ENCODE measurements at places on chromosomes 13 and 19.

GRCh38 chr19:3471954-3472655 lies 8.2 kb downstream of the SMIM24 start:
- DNase-seq: no peak

DNA sequence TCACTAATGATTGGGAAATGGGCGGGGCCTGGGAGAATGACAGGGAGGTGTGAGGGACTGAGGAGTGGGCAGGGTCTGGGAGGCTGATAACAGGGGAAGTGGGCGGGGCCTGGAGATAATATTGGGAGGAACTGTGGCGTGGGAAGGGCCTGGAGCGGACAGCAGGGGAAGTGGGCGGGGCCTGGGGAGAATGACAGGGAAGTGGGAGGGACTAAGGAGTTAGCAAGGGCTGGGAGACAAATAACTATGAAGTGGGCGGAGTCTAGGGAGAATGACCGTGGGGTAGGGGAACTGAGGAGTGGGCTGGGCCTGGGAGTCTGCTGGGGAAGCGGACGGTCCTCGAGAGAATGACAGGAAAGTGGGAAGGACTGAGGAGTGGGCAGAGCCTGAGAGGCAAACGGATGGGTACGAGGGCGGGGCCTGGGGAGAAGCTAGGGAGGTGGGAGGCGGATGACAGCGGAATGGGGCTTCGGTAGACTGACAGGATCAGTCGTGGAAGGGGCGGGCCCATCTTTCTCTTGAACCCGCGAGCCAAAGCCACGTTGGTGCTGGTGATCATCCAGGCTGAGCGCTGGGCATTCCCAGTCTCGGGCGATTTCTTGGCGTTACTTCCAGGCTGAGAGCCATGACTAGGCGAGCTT lies 14.0 kb upstream of the TUBB4A start:
- peak; percentile 77 for DNase-seq

DNA sequence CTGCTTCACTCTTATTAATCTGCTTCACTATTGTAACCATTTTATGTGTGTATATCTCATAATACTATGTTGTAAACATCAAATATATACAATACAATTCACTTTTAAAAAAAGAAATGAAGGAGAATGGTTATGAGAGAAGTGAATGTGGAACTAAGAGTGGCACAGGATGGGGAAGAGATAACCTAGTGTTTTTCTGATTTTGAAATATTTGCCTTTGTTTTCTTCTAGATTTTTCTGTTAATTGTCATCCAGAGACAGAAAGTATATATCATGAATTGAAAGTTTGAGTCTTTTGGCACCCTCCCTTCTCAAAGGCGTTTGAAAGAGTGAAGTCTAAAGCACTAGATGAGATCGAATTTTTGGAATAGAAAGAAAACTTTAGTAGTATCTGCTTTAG lies 2.8 kb downstream of the DNAJC3 start:
- no peak for DNase-seq

DNA sequence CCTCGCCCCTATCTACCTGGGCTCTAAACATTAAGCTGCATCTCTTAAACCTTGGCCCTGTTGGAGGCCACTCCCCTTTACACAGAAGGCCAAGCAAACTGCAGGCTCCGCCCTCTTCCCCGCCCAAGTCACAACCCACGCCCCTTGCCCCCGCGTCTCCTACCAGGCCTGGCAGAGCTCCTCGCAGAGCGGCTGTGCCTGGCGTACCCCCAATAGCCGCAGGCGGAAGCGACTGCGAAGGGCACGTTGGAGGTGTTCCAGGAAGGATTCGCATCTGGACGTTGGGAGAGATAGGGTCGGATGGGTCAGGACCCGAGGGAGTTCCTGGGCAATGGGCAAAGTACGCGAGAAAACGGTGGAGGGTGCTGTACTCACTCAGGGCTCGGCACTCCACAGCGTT lies 5.9 kb downstream of the RTBDN start:
- no peak for DNase-seq

- DNase-seq: peak; percentile 59
These were observed 107.4 kb upstream of the SLC7A1 start for GRCh38 chr13:29702912-29703351.

All from fibroblast of skin of left biceps (primary cell).